ENCODE measurements at places on chromosomes 6 and 20.

- H3K4me1 ChIP-seq = no peaks in the 10 kb centered on the region
- H3K4me3 ChIP-seq = no peak overlapping the region
- H3K36me3 ChIP-seq = no peaks in the 10 kb centered on the region
- DNase-seq = no peak
Measured at GRCh38 chr6:129136751-129137150, 253.8 kb downstream of the LAMA2 start.

DNA sequence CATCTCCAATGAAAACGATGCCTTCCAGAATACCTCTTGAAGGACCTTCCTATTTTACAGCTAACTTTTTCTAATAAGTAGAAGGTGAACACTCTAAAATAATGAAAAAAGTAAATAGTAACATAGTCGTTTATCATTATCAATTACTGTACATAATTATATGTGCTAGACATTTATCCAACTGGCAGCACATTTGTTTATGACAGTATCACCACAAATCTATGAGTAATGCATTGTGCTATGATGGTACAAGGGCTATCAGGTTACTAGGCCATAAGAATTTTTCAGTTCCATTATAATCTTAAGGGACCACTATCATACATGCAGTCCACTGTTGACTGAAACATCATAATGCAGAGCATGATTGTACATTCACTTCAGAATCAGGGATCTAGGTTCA lies 68.4 kb downstream of the ATG5 start:
- no peak for DNase-seq
- H3K4me3 ChIP-seq = no peak overlapping the region
- H3K4me1 ChIP-seq = peaks cover 5% of the 10 kb centered on the region
- H3K27me3 ChIP-seq = no peaks in the 10 kb centered on the region

DNA sequence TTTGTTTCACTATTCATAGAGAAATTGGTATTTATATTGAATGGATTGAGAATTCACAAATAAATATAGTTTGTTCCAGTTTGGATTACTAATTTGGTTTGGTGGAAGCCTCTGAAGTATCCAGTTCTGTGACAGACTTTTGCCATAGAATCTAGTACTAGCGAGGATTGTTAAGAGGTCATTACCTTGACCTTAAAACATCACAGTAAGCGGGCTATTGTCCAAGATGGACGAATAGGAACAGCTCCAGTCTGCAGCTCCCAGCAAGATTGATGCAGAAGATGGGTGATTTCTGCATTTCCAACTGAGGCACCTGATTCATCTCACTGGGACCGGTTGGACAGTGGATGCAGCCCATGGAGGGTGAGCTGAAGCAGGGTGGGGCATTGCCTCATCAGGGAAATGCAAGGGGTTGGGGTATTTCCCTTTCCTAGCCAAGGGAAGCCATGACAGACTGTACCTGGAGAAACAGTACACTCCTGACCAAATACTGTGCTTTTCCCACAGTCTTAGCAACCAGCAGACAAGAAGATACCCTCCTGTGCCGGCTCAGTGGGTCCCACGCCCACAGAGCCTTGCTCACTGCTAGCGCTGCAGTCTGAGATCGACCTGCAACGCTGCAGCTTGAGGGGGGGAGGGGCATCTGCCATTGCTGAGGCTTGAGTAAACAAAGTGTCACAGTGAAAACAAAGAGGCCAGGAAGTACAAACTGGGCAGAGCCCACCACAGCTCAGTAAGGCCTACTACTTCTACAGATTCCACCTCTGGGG lies 66.4 kb upstream of the NEDD9 start:
- H3K4me1 ChIP-seq = peaks cover 22% of the 10 kb centered on the region
- DNase-seq = peak; percentile 59
- no peaks in the 10 kb centered on the region for H3K27me3 ChIP-seq
- no peak overlapping the region for H3K27ac ChIP-seq

GRCh38 chr6:7813704-7814103 lies 87.8 kb downstream of the BMP6 start:
- no peak overlapping the region for H3K27ac ChIP-seq
- no peaks in the 10 kb centered on the region for H3K36me3 ChIP-seq
- DNase-seq = no peak
- H3K27me3 ChIP-seq = peaks cover 14% of the 10 kb centered on the region
- H3K4me3 ChIP-seq = no peak overlapping the region

- DNase-seq = no peak
- no peak overlapping the region for H3K4me3 ChIP-seq
- no peaks in the 10 kb centered on the region for H3K36me3 ChIP-seq
- H3K4me1 ChIP-seq = no peaks in the 10 kb centered on the region
- H3K27me3 ChIP-seq = no peaks in the 10 kb centered on the region
Measured at GRCh38 chr20:9741996-9742395, 96.9 kb downstream of the PAK5 start.
